ENCODE measurements at places on chromosomes 12 and 14.

DNA sequence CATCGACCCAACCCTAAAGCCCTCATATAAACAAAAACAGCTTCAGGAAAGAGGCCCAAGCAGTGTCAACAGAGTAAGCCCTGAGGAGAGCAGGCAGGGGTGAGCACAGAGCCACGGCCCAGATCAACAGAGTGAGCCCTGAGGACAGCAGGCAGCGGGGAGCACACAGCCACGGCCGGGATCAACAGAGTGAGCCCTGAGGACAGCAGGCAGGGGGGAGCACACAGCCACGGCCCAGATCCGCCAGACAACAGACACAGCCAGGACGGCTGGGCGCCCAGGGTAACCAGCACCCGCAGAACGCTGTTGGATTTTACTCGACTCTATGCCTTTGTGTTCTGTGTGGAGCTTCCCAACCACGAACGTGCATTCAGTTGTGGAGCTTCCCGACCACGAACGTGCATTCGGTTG is 15.0 kb downstream of the CCDC85C start:
- DNase-seq = no peak

DNA sequence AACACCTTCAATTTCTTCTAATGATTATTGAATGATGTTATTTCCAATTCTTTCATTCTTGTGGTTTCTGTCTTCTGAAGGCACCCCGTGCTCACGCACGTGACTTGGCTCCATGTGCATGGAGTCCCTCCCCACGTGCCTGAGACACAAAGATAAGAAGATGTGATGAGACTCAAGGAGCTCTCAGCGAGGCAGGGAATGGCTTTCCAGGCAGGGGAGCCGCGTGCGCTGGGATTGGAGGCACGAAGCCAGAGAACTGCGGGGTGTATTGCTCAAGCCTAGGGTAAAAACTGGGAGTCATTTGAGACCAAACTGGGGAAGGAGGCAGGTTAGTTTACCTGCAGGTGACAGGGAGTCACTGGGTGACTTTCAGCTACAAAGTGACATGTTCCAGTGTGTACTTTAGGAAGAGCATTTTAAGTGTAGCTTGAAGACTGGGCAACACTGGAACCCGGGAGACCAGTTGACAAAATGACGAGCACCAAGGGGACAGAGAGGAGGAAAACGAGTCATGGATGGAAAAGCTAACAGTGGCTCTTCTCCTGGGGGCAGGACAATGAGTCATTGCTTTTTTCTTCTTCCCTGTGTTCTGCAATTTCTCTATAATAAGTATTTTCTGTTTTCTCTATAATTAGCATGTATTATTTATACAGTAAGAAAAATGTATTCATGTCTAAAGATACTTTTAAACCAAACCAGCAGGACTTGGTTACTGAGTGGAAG is 311.7 kb upstream of the FKBP4 start:
- DNase-seq = no peak

DNA sequence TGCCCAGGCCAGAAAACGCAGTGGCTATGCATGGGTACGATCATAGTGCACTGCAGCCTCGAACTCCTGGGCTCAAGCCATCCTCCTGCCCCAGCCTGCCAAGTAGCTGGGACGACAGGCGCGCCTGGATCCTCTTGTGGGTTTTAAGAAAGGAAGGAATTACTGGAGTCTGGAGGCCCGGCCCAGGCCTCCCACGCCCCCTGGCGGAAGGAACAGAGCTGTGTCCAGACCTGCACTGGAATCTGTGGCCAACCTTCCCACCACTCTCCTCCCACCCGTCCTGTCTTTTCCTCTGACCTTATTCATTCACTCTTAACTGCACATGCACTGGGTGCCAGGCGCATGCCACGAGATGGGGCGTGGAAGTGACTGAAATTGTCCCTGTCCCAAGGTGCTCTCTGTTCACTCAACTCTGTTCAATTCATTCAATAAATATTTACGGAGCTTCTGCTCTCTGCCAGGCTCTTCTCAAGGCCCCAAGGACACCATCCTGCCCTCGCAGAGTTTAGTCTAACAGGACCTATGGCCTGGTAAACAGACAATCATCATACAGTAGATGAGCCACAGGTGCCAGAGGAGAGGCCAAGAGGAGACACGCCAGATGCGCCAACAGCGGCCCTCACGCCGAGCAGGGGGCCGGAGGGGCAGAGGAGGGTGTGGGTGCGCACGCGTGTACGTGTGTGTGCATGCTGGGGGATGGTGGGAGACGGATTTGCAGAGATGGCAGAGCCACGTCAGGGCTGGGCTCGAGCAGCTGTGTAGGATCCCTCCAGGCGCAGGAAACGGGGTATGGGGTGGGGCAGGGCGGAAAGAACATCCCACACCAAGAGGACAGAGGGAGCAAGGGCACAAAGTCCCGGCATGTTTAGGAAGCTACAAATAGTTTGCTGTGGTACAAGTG is 13.7 kb upstream of the TMEM106C start:
- DNase-seq = no peak

DNA sequence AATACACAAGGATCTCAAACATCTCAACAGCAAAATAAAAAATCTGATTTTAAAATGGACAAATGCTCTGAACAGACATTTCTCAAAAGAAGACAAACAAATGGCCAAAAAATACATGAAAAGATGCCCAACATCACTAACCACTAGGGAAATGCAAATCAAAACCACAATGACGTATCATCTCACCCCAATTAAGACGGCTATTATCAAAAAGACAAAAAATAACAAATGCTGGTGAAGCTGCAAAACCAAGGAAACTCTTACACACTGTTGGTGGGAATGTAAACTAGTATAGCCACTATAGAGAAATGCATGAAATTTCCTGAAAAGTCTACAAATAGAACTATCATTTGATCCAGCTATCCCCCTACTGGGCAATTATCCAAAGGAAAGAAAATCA is 145.0 kb downstream of the BTG1 start:
- no peak for DNase-seq

DNA sequence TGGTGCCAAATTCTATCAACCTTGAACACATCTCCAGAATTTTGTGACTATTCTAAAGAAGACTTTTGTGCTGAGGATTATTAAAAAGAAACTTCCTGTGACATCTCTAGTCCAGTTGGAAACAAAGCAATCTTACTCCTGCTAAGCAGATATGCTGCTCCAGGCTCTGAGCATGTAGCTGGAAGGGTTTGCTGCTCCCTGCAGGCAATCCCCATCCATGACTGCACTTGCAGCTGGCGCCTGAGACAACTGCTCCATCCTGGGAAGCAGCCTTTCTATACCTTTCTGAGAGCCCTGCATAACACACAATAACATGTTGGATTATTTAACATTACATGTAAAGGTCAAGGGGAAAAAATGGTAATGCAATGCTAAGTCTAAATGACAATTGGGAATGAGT is 105.1 kb downstream of the NDUFA12 start:
- no peak for DNase-seq

- DNase-seq = no peak
Measured at GRCh38 chr12:132386926-132387497, 57.6 kb upstream of the GALNT9 start.

DNA sequence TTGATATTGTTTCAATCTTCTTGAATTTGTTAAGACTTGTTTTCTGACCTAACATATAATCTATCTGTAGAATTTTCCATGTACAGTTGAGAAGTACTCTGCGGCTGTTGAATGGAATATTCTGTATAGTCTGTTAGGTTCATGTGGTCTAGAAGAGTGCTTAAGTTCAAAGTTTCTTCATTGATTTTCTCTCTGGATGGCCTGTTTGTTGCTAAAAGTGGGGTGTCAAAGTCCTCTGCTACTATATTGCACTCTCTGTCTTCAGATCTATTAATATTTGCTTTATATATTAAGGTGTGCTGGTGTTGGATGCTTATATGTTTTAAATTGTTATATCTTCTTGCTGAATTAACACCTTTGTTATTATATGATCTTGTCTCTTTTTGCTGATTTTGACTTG is 290.9 kb upstream of the STXBP6 start:
- DNase-seq = no peak

DNA sequence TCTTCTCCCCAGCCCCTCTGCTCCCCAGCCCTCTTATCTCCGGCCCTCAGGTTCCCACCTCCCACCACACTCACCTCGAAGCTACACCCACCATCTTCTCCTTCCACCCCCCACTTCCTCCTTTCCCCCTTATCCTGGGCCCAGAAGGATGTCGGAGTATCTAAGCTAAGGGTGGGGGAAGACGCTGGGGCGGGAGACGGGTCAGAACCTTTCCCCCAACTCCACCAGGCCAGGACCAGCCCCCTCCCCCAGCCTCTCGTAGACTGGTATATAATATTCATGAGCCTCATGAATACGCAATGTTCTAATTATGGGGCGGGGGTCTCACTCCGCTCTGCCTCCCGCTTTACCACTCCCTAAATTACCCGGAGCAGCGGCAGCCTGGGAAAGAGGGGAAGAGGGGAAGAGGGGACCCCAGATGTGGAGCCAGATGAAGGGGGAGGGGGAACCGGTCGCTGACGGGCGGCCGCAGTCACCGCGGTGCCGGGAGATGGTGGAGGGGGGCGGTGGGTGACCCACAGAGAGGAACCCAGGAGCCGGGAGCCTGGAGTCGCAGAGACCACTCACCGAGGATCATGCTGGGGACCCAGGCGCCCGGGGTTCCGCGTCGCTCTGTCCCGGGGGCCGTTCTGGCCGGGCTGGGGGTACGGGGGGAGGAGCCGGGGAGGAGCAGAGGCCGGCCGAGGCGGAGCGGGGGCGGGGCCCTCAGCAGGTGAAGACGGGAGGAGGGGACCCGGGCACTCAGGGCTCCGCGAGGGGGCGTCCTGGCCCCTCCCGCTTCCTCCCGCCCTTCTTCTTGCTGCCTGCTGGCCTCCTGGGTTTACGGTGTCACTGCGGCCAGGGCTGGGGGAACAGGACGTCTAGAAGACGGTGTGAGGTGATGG is 6.4 kb upstream of the ZNF385A start:
- no peak for DNase-seq

- no peak for DNase-seq
Measured at GRCh38 chr12:104155711-104156555, 17.9 kb upstream of the NFYB start.

- DNase-seq = no peak
Measured at GRCh38 chr12:953776-954175, 4.3 kb upstream of the RAD52 start.

- DNase-seq = no peak
Measured at GRCh38 chr12:81465191-81465590, 294.0 kb downstream of the PPFIA2 start.

GRCh38 chr12:52529846-52530245 is 9.7 kb upstream of the KRT5 start:
- no peak for DNase-seq

DNA sequence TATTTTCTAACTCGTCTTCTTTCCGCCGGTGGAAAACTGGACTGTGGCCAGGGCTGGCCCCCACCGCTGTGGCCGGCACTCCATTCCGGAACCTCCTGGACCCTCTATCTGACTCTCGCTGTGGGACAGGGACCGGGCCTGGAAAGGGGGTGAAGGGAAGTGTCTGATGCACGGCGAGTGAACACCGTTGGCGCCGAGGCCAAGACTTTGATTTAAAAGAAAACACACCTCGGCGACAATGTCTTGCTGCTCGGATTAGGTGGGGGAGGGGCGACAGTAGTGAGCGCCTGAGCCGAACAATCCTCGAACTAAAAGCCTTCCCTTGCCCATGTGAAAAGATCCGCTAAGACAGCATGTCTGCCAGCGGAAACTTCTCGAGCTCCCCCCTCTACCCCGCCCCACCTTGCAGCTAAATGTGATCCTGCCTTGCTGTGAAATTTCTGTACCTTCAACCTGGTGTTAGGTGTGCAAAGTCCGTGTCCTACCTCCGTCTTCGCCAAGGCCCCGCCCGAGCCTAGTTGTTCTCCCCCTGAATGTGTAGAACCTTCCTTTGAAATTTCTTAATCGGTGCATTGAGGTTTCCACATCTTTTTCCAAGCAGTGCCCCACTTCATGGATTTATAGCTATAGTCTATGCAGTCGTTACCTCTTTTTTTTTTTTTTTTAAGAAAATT is 862 bp upstream of the HOTAIR start:
- DNase-seq = no peak

DNA sequence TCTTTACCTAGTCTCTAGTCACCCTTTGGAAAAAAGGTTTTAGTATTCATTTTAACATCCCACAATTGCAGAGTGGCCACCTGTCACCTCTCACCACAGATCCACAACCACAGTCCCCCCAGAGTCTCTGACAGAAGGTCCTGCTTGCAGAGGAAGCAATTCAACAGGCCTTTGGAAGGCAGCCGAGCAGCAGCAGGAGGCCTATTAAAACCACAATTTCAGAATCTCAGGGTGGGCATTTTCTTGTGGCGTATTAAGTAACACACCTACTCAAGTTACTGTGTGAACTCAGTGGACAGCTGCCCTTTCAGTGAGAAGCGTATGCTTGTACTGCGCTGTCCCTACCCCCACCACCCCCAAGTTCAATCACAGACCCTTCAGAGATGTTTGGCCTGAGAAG is 234.0 kb upstream of the HMGA2 start:
- no peak for DNase-seq

DNA sequence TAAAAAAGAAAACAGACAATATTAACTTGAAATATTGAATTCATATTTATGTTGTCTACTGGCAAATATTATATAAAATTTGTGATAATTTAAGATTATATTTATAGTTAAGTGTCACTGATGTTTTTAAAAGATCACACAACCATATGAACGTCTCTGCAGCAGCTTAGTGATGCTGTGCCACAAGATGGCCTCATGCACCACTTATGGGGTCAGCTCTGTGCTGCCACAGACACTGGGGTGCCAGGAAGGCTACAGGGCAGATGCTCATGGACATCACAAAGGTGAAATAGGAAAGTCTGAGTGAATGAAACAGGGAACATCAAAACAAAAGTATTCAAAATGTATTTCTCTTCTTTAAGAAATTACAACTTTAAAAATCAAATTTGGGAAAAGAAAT is 13.1 kb downstream of the ATXN3 start:
- DNase-seq = no peak

- DNase-seq = no peak
Measured at GRCh38 chr12:131091413-131091975, 137.8 kb downstream of the ADGRD1 start.

DNA sequence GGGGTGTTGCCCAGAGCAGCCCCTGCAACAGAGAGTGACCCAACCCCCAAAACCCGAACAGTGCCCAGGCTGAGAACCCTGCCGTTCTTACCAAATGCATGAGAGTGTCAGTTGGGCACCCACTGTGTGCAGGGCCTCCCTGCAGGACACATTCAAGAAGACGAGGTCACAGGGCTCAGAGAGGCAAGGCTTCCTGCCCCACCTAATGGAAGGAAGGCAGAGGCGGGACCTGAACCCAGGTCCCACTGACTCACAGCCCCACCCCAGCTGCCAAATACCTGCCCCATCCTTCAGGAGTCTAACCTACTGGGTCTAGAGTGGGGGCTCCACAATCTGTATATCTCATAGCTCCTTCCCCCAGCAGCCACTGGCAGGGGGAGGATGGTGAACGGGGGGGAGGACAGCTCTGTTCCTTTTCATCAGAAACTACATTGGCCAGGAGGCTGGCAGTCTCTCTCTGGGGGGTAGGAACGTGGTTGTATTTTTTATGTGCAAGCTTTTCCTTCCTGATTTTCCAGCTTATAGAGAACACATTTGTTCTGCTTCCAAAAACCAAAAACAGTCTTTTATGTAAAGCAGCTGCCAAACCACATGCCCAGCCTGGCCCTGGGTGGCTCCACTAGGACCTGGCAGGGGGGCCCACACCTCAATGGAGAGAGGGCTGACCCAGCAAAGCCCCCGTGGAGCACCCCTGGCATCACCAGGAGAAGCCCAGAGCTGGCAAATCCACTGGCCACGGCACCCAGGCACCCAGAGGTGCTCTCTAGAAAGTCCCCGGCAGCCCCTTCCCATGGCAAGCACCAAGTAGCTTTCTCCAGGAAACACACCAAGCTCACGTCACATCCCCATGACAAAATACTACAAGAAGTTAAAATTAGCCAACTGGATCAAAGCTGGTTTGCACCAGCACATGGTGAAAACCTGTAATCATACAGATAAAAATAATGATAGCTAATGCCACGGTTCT is 17.0 kb downstream of the NCOR2 start:
- no peak for DNase-seq

- DNase-seq = no peak
Measured at GRCh38 chr12:3473844-3474243, 17.2 kb upstream of the PRMT8 start.
